ENCODE measurements at places on chromosomes 5 and 9.

- DNase-seq = no peak
Observed at GRCh38 chr5:57370376-57370775, 112.2 kb downstream of the ACTBL2 start.

DNA sequence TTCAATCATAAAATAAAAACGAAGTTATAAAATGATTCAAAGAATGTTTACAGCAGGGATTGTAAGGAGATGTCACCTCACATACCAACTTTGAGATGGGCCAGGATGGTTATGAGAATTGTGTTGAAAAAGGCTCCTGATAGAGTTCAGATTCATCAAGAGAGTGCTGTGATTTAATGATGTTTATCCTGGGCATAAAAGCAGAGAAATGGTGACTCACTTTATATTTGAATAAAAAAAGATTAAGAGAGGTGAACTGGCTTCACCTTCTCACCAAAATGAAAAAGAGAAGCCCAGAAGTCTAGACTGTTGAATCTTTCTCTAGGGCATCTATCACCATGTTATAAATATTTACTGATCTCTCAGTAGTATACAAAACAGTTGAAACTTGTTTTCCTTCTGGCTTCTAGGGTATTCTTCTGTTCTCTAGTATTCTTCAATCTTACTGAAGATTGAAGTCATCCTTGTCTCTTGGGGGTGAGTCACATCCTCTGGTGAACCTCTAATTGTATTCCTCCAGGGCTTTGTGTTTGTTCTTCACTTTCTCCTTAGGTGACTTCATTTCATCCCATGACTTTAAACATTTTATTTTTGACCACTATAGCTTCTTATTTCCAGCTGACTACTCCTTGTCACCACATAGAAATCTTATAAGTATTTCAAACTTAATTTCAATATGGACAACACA is 1237.3 kb upstream of the C9orf72 start:
- no peak for DNase-seq

- DNase-seq = no peak
Observed at GRCh38 chr9:94772639-94773303, 46.3 kb downstream of the AOPEP start.

DNA sequence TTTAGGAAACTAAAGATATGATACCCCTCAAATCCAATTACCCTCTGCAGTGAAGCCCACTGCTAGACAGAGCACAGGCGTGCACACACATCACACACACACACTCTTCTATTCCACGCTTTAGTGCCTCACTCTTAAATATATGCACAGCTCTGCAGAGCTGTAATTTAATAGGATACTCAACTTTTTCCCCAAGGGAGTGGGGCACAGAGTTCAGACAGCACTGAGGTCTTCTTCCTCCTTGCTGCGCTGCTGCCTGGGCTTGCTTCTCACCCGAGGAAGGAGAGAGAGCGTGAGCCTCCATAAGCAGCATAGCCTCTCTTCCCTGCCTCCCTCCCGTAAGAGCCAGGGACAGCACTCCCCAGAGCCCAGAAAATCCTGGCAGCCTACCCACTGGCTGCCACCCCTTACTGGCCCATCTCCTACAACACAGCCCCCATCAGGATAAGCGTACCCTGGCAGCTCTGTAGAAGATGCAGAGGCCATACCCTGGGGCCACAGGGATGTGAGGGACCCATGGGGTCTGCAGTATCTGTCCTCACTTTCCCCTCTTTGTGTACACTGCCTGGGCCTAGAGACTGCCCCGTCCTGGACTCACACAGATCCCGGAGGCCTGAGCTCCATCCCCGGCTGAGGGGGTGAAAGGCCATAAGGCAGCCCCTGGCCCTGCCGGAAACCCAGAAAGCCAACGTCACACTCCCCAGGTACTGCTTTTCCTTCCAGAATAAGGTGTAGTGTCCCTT is 102.1 kb downstream of the C5orf15 start:
- no peak for DNase-seq

GRCh38 chr5:74056107-74056788 is 430.3 kb downstream of the ARHGEF28 start:
- no peak for DNase-seq

Measured in activated CD4-positive, alpha-beta T cell treated with anti-CD3 and anti-CD28 coated beads, Interleukin-10, Interleukin-2, amounts not matched to agents 100 ng/mL and 50 ng/mL, durations not matched to agents 16 hours and 8 hours (primary cell).